ENCODE measurements at places on chromosomes 12 and 14.

DNA sequence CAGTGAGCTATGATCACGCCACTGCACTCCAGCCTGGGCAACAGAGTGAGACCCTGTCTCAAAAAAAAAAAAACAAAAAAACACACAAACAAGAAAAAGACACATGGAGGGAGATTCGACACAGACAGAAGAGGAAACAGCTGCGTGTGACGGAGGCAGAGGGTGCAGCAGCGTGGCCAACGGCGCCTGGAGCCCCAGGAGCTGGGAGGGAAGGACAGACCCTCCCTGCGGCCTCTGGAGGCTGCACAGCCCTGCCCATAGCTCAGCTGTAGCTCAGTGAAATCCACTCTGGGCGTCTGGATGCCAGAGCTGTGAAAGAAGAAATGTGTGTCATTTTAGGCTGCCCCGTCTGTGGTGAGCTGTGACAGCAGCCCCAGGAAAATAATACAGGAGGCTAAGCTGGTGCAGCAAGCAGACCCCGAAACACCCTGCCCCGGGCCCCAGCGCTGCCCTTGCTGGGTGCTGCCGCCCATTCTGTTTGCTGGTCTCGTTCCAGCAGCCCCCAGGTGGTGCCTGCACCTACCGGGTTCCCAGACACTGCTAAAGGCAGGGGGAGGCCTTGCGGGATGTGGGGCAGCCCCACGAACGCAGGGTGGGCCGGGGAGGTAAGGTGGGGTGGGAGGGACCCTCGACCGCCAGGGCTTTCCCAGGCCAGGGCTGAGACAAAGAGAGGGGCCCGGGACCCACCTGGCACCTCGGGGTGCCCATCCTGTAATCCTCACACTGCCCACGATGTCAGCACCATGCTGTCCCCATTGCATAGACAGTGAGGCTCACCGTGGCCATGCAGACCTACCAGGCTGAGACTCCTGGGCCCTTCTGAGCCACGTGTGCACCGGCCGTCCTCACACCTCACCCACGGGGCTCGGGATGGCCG is 21.2 kb downstream of the GALNT9 start:
- DNase-seq, result no peak

DNA sequence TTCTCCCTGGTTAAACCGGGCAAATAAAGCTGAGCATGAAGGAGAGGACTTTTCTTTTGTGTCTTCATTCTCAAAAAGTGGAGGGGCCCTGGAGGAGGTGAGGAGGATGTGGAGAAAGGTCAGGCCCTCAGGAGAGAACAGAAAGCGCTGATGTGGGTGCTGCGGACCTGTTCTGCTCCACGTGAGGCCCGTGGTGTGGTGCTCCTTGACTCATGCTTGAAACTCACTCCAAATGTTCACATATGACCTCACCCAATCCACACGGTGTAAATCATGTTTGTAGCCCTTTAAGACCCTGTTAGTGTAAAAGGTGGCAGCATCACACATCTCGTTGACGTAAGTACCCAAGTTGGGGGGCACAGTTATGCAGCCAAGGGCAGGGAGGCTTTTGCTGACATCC is 126.2 kb downstream of the FOXN3 start:
- DNase-seq, result no peak

DNA sequence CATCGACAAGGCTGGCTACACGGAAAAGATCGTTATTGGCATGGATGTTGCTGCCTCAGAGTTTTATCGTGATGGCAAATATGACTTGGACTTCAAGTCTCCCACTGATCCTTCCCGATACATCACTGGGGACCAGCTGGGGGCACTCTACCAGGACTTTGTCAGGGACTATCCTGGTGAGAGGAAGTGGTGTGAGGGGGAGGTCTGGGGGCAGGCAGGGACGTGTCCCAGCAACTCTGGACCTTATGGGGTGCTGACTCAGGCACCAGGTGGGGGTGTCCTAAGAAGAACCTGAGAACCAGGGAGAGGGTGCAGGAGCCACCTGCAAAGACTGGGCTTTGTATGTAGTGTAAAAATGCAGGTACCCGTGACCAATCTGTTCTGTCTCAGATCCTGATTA is 5.2 kb downstream of the ENO2 start:
- no peak for DNase-seq

GRCh38 chr12:4091016-4091743 is 182.4 kb upstream of the CCND2 start:
- DNase-seq, result no peak

- DNase-seq, result no peak
These were observed 57.0 kb upstream of the NID2 start for GRCh38 chr14:52125885-52126284.

GRCh38 chr12:65637774-65638173 is 186.5 kb upstream of the HMGA2 start:
- DNase-seq, result no peak

DNA sequence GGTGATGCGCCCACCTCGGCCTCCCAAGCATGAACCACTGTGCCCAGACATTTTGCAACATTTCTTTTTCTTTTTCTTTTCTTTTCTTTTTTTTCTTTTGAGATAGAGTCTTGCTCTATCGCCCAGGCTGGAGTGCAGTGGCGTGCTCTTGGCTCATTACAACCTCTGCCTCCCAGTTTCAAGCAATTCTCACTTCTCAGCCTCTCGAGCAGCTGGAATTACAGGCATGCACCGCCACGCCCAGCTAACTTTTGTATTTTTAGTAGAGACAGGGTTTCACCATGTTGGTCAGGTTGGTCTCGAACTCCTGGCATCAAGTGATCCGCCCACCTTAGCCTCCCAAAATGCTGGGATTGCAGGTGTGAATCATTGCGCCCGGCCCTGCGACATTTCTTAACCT is 7.6 kb upstream of the CDC42BPB start:
- no peak for DNase-seq

GRCh38 chr14:23864259-23864658 is 89.3 kb upstream of the DHRS4 start:
- no peak for DNase-seq

DNA sequence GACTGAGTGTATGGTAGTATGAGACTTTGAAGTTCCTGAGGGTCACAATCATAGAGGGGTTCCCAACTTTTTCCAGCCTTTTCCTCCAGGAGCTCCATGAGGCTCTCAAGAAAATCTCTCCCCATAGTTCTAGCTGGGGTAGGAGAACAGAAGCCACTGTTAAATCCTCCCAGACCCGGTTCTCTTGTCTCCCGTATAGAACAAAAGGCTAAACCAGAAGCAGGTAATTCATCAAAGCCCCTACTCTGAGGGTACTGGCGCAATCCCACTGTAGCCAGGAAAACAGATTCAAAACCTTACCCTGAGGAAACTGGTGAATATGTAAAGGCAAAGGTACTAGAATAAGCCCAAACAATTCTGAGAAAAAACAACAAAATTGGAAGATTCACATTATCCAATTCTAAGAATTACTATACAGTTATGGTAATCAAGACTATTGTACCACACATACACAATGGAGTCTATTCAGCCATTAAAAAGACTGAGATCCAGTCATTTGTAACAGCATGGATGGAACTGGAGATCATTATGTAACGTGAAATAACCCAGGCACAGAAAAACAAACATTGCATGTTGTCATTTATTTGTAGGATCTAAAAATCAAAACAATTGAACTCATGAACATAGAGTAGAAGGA is 20.5 kb downstream of the OR8S1 start:
- no peak for DNase-seq

DNA sequence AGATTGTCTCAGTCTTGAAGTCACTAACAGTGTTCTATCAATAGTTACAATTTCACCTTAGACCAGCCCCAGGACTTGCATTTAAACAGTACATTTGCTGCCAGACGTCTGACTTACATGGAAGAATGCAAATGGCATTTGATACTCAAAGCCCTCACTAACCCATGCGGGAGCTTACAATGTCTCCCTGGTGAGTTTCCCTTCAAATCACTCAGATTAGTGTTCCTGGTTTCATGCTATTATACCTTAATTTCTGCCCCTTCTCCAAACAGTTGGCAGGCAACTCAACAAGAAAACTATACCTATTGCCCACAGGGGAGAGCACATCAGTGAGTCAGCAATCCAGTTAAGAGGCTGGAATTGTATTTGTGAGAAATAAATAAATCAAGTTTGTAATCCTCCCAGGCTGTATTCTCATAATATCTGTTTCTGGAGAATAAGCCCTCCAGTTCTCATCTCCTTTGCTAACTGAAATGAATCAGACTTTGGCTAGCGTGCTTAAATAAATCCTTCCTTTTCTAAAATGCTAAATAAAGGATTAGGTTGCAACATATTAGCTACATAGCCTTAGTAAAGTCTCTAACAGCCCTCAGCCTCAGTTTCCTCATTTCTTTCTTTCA is 23.7 kb downstream of the GSTZ1 start:
- DNase-seq, result no peak

DNA sequence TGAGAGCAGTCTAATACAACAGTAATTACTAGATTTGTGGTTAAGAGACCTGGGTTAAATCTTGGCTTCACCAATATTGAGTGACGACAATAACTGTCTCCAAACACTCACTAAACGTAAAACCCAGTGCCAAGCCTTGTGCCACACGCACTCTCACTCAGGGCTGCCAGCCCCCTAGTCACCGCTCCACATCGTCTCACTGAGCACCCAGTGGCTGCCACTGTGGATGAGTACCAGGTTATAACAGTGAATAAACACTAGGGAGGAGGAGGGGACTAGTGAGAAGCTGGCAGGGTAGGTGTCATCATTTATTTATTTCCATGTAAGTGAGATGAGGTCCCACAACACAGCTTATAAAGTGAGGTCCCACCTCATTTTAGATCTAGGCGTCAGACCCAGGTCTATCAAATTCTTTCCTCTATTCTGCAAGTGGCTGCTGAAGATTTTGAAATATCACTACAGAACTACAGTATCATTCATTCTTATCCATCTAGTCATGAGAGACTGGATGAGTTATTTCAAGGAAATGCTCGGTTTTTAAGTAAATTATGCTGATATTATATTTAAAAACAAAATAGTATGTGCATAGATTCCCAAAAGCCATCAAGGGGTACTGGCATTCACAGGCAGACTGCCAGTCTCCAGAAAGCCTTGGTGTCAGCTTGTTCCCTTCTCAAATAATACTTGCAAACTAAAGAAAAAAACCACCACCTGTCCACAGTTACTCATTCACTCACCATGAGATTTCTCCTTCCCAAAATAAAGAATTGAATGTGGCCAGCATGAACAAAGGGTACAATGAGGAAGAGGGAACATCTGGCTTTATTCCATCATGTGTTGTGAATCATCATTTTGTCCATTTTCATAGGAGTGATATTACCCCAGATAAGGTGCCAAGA is 84.0 kb downstream of the PTPN21 start:
- DNase-seq, result no peak

GRCh38 chr14:19918553-19919264 is 1.7 kb upstream of the OR4K5 start:
- DNase-seq, result no peak

DNA sequence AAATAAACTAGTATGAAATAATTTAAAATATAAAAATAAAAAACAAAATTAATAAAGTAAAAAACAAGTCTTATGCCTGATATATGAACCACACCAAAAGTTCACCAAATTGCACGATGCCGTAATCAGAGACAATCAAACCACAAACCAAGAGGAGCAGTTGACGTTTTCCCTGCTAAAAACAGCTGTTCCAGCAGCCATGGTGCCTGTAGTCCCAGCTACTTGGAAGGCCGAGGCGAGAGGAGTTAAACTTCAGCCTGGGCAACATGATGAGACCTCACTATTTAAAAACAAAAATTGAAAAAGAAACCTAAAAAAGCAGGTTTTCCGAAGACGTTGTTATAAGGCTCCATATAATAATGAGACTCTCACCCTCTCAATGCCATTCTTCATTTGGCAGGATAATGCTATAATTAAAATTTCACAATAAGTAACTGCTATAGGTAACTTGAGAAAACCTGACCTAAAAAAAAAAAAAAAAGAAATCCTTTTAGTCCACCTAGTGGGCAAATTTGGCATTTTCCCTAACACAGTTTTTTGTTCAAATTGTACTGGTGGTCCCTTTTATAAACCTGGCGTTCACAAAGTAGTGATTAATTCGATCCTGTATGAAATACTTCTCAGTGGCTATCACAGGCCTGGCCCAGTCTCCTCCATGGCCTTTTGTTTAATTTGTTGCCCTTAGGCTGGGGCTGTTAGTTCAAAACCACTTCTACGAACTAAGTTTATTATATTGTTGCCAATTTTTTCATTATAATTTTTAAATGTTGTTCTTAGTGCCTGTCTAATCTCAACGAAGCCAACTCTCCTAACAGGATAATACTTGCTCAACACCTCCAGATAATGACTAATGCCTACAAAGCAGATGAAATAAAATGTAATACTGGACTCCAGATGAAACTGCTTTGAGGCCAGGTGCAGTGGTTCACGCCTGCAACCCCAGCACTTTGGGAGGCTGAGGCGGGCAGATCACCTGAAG is 62.1 kb downstream of the TNFAIP2 start:
- DNase-seq, result no peak

GRCh38 chr12:113244478-113244958 is 23.3 kb downstream of the TPCN1 start:
- no peak for DNase-seq

GRCh38 chr14:96158735-96159134 is 45.9 kb upstream of the BDKRB2 start:
- no peak for DNase-seq

DNA sequence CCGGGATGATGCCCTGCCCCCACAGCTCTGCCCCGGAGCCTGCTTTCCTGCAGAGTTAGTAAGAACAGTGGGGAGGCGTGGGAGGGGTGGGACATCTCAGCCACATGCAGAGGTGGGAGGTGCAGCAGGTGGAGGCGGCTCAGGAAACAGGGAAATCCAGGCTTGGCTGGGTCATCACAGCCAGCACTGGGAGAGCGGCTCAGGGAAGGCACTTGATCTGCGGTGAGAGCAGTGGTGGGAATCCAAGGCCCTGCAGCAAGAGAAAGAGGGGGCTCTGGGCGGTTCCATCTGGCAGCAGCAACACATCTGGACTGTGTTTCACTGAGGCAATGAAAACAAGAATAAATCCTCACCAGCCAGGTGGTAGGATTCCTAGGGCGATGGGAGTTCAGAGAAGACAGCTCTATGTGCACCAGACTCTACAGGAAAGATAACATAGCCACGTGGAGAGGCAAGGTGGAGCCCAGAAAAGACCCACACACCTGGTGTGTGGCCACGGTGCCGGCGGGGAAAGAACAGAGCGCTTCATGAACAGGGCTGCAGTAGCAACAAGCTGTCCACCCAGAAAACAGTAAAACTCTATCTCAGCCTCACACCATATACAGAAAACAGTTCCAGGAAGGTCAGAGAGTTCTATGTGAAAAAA is 57.6 kb downstream of the CCDC85C start:
- DNase-seq, result no peak

All from cerebellar nuclear complex (tissue), 1 donor.